ENCODE measurements at places on chromosomes 16 and 17.

DNA sequence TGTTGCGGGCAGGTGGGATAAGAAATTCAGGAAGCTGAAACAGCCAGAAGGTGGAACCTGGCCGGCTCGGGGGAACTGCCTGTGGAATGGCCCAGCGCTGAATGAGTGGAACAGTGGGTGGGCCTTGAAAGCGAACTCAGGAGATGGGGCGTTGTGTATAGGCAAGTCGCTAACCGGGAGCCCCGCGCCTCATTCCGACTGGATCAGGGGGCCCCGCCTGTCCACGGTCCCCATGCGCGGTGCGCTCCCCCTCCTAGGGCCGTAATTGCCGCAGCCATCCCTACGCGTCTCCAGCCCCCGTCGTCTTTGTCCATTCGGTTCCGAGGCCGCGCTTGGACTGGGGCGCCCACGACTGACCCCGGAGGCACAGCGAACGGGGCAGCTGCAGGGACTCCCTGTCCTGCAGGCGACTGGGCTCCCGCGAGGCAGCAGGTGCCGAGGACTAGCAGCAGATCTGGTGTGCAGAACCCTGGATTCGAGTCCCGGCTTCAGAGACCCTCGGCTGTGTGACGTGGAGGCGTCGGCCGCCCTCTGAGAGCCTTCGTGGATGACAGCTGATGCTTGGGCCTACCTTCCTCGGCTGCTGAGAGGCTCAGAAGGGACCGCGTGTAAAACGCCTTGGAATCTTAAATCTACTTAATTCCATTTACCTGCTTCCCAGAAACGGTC is 10.9 kb upstream of the CA4 start:
- no peak for DNase-seq

- DNase-seq = no peak
These were observed 4.4 kb downstream of the PRSS22 start for GRCh38 chr16:2853531-2854073.

DNA sequence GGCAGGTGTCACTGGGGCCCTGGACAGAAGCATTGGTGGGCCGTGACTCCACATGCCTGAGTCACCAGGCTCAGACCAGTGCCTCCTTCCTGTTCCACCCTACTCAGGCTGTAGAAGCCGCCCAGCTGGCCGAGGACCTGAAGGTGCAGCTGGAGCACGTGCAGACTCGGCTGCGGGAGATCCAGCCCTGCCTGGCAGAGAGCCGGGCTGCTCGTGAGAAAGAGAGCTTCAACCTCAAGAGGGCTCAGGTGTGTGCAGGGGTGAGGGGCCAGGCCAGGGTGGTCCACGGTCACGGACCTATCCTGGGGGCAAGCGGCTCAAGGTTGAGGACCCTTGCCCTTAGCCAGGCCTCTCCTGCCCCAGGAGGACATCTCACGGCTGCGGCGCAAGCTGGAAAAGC is 9.6 kb downstream of the RNF40 start:
- no peak for DNase-seq

GRCh38 chr17:81403671-81404534 is 8.6 kb downstream of the BAHCC1 start:
- DNase-seq = no peak

GRCh38 chr16:71216714-71217113 is 13.8 kb downstream of the HYDIN start:
- DNase-seq = no peak

DNA sequence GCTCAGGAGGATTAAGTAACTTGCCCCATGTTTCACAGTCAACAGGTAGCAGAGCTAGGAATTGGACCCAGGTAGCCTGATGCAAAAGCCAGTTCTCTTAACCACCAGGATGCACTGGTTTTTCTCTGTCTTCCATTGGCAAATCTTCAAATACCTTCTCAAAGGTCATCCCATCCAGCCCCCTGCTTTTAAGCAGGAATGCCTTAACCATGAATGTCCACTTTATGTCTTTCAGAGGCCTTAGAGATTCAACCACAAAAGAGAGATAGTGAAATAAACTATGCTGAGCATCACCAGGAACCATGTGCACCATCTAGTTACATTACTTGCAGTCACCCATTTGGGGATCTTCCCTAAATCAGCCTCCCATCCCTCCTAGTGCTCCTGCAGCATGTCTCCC is 94.3 kb downstream of the C17orf67 start:
- DNase-seq = no peak

DNA sequence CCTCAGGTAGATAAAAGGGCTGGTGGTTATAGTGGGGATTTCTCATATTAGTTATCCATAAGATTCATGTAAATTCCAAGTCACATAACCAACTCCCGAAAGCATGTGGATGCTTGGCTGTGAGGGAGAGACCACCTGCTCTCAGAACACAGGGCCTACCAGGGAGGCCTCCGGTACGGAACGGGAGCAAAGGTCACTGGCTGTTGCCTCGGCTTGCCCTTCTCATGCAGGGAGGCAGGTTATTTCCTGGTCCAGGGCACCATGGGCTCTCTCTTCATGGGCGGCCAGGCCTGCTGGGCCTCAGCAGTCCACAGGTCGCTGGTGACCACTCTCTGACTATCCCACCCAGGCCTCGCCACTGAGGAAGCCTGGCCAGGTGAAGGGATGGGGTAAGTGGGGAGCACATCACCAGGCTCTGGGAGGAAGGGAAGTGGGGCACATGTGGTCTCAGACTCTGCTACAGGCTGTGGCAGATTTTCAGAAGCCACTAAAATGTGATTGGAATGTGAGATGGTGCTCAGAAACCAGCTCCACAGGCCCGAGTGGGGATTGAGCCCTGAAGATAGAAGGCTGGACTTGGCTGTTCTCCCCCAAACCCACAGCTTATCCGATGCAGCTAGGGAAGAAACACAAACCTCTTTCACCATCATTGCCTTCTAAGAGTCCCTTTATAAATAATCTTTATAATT is 45.4 kb downstream of the HNF1B start:
- no peak for DNase-seq

GRCh38 chr16:2966808-2967191 is 2.3 kb upstream of the PAQR4 start:
- DNase-seq = no peak

DNA sequence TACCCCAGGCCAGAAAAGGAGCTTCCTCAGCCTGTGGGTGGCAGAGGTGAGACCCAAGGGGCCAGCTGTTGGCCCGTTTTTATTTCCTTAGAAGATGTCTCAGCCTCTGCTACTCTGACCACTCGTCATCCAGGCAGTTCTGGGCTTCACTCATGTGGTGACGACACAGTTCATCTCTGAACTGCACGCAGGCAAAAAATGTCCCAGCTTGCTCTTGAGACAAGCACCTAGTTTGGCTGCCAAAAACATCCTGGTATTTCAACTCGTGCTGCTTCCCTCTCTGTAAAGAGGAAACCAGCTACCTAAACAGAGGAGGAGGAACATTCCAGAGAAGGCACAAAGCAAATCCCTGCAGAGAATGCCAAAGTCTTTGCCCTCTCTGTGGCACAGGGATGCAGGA is 125.7 kb downstream of the XYLT1 start:
- DNase-seq = no peak

- no peak for DNase-seq
These were observed 2.4 kb downstream of the RHBDF2 start for GRCh38 chr17:76498876-76499251.
